ENCODE measurements at places on chromosomes 11 and 22.

DNA sequence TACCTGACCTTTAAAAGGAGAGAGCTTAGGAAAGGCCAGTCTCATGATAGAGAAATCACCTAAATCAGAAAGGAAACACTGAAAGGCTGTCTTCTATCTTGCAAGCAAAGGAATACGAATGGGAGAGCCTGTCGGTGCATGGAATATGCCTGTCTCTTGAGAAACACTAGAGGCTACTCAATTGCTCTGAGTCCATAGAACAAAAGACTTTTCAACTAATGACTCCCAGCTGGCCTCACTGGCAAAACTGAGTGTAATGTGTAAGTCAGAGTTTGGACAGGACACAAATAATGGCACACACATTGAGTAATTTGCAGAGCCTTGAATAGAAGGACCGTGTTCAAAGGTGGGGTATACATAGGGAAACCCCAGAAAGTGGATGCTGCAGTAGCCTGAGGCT, 171.0 kb upstream of the ARHGAP20 start:
- DNase-seq = no peak

DNA sequence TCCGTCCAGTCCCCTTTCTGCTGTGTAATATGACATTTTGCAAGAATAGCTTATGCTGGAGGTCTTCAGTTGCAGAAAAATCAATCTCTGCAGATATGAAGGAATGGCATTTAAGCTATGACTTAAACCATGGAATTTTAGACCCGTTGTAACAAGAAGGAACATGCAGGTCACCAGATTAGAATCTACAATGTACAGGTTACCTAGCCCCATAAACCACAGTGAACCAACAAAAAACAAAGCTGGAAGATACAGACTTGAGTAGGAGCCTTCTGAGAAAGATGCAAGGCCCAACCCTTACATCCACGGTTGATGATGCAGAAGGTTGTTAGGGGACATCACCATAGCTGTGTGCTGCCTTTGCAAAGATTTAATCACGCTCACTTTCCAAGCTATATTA, 132.5 kb downstream of the WT1 start:
- DNase-seq = no peak

- DNase-seq = no peak
Observed at GRCh38 chr22:20792966-20793728, 19.2 kb downstream of the SERPIND1 start.

GRCh38 chr22:43745783-43746356, 66.2 kb downstream of the EFCAB6 start:
- peak; percentile 16 for DNase-seq

DNA sequence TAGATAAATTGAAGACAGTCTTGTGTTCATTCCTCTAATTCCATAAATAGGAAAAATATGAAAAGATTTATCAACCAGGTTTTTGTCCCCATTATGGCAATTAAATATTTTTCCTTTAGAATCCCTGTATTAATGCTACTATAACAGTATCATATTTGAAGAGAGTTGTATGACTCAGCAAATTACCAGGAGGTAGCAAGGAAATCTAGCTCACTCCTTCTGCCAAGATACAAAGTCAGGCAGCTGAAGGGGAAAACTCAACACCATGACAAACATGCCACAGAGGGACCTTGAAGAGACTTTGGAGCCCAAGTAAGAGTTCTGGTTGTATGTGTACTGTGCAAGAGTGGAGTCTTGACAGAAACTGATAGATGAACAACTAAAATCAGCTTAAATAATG, 143.3 kb downstream of the GUCY1A2 start:
- no peak for DNase-seq

- no peak for DNase-seq
Observed at GRCh38 chr22:32904044-32904443, 102.5 kb downstream of the TIMP3 start.

DNA sequence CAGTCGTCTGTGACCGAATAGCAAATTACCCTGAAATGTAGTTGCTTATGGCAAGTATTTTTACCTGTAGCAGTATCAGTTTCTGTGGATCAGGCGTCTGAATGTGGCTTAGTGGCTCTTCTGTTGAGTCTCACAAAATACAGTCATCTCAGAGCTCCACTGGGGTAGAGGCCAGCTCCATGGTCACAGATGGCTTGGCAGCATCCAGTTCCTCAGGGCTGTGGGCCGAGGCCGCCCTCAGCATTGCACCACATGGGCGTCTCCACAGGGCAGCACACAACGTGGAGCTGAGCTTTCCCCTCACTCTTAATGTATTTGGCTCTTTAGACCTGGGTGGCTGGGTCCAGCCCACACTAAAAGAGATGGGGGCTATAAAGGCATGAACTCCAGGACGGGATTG, 57.8 kb downstream of the SBF1 start:
- no peak for DNase-seq

DNA sequence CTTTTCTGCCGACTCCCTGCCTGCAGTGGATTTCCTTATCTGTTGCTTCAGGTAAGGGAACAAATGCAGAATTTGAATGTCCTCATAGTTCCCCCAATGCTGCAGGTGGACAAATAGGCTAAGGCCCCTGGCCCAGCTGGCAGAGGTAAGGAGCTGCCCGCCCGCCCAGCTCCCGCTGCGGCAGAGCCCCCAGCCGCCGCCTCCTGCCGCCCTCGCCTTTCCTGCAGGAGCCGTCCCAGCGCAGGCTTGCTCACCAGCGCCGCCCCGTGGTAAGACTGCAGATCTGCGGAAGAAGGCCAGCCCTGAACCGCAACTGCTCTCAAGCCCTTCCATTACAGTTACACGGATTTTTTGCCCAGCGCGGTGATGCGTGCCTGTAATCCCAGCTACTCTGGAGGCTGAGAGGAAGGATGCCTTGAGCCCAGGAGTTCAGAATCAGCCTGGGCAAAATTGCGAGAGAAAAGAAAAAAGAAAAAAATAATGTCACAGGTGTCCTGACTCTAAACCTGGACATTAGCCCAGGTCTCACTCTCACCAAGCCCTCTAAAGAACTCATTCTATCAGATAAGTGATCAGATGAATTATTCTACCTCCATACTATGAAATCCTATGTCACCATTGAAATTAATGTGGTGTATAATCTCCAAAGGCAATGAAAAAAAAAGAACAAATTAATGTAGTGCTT, 51.2 kb upstream of the EMID1 start:
- DNase-seq = no peak

DNA sequence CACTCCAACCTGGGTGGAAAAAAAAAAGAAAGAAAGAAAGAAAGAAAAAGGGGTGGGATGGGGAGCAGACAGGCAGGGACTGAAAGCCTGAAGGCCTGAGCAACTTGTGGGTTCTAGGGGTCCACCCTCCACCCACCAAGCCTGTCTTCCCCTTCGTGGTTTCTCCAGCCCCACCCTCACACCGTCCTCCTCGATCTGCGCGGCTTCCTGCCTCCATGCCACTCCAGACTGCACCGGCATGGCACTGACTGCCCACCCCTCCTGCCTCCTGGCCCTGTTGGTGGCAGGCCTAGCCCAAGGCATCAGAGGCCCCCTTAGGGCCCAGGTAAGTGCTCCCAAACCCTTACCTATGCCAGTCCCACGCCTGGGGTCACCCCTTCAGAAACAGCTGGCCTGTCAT, at the start of gene CTSW:
Gene CTSW, plus strand, starts transcription at position 221 of the 400 bp plus-strand sequence. Its CDS starts 18 bp downstream, at position 239.
- DNase-seq = no peak

DNA sequence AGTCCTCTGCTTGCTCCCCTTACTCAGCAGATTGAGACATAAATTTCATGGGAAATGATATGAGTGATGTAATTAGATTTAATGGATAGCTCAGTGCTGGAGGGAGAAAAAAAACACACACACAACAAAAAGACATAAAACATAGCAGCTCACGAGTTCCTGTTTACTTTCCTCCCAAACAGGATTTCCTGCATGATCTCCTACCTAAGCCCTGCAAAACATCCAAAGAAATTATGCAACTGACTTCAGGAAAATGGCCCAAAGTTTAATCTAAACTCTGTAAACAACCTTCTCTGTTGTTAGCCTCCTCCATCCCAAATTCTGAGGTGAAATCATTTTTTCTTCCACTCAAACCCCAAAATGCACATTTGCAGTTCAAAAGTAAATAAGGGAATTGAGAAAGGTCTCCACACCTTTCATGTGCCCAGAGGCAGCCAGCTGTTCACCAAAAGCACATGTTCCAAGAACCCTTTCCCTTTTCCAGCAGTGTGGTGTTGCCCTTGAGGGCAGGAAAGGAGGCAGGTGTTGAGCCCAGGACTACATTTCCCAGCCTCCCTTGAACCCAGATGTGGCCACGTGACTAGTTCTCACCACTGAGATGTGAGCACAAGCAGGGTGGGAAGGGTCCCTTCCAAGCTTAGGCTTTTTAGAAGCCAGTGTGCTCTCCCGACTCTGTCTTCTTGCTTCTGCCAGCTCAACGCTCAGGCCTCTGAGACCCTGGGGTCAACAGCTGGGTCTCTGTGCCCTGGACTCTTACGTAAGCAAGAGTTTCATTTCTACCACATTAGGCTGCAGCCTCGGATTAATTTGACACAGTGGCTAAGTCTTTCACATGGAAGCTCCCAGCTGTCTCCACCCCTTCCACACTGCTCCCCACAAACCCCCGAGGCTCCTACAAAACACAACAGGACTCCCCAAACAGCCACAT, 301.2 kb downstream of the CTTN start:
- DNase-seq = no peak

DNA sequence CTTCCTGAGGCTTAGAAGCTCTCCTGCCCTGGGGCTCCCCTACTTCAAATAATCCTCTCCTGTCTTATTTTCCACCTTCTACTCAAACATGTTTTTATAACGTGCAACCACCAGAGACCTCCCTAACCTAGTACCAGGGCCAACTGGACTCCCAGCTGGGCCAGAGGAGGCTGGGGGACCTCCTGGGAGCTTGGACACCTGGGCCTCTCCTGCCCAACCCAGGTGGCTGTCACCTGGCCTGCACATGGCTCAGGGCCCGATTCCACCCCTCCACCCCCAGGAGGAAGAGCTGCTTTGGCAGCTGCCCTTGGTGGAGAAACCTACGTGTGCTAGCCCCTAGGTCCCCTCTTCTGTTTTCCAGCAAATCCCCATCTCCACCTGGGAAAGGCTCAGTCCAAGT, 105.2 kb downstream of the ABTB2 start:
- DNase-seq = no peak

- no peak for DNase-seq
Observed at GRCh38 chr22:30838111-30838510, 130.5 kb downstream of the MORC2 start.

DNA sequence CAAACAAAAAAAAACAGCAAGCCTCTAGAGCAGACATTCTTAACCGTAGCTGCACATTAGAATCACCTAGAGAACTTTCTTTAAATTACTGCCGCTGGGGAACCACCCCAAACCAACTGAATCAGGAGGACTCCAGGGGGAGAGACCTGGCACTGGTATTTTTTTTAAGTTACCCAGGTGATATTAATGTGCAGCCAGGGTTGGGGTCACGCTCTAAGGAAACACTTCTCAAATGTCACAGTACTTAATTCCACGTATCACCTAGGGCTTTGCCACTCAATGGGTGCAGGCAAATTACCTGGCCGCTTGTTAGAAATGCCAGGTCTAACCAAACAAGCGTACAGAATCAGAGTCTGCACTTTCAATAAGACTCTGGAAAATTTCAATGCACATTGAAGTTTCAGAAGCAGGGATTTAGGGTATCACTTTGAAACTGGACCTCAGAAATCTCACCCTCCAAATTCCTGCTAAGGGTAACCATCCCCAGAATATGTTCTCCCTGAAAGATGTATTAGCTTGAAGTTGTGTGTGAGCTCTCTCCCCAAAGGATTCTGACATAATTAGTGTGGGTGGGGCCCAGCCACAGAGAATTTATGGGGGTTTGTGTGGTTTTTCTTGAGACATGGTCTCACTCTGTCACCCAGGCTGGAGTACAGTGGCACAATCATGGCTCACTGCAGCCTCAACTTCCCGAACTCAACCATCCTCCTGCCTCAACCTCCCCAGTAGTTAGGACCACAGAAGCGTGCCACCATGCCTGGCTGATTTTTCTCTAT, 12.7 kb upstream of the ISX start:
- DNase-seq = no peak

DNA sequence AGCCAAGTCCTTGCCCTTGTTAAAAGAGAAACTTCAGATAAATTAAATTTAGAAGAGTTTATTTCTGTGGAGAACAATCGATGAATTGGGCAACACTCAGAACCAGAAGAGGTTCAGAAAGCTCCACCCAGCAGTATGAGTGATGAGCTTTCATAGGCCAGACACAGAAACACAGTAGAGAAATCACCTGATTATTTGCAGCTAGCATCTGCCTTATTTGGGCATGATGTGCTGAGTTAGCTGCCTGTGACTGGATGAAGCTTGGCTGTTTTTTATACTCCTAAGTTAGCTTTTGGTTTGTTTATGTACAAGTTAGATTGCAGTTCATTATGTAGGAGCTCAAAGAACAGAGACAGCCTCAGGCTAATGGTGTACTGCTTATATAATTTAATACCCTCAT, 269.5 kb upstream of the SESN3 start:
- DNase-seq = no peak

DNA sequence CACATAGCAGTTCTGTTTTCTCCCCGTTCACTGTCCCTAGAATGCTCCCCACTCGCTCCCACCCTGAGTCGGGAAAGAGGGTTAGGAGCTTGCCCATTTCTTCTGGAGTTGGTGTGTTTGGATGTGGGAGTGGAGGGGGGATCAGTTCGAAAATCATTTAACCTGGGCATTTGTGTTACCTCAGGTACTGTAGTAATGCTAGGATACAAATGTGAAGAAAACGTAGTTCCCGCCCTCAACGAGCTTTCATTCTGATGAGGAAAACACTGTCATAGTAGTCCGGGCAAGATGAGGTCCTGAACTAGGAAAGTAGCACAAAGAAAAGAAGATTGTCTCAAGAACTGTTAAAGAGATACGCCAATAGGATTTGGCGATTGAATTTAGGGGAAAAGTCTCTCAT, 539 bp downstream of the SDHD start:
- DNase-seq = no peak

- DNase-seq = no peak
Observed at GRCh38 chr11:126719740-126720139, 280.8 kb downstream of the KIRREL3 start.

GRCh38 chr11:35107861-35108260, 31.1 kb upstream of the CD44 start:
- DNase-seq = no peak

DNA sequence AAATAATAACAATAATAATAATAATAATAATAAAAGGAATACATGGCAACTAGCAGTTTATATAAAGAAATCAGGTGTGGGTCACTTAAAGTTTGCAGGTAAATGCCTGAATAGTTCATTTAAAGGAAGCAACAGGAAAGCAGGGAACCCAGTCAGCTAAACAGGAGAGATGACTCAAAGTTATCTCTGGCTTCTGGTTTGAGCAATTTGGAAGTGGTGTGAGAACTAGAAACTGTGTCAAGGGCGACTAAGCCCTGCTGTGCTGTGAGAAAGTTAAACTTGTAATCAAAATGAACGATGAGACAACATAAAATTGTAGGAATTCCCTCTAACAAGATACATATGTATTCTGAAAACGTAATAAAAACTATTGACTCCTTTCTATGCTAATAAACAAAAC, 35.5 kb downstream of the SLC22A9 start:
- no peak for DNase-seq

- no peak for DNase-seq
Observed at GRCh38 chr11:104892723-104893511, 5.3 kb downstream of the CASP12 start.
